ENCODE measurements at places on chromosomes 7 and 10.
A peak's percentile ranks its signal among the peaks of the same experiment; 100 is the strongest.

DNA sequence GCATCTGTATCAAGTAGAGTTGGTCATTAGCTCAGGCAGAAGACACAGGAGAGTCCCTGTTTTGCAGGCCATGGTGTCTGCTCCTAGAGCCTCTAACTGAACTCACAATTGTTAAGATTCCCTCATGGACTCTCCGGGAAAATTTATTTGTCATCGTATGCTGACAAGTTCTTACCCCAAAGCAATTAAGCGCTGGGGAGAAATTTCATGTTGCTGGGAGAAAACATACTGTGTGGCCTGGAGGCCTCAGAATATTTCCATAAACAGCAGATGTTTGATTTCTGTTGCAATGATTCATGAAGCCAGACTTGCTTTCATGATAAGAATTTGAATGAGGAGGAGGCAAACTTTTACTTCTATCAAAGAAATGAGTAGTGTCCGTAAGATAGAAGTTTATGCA lies 583.2 kb downstream of the GATA3 start:
- DNase-seq, result no peak

- DNase-seq, result no peak
Measured at GRCh38 chr10:118961436-118961835, 68.1 kb upstream of the NANOS1 start.

DNA sequence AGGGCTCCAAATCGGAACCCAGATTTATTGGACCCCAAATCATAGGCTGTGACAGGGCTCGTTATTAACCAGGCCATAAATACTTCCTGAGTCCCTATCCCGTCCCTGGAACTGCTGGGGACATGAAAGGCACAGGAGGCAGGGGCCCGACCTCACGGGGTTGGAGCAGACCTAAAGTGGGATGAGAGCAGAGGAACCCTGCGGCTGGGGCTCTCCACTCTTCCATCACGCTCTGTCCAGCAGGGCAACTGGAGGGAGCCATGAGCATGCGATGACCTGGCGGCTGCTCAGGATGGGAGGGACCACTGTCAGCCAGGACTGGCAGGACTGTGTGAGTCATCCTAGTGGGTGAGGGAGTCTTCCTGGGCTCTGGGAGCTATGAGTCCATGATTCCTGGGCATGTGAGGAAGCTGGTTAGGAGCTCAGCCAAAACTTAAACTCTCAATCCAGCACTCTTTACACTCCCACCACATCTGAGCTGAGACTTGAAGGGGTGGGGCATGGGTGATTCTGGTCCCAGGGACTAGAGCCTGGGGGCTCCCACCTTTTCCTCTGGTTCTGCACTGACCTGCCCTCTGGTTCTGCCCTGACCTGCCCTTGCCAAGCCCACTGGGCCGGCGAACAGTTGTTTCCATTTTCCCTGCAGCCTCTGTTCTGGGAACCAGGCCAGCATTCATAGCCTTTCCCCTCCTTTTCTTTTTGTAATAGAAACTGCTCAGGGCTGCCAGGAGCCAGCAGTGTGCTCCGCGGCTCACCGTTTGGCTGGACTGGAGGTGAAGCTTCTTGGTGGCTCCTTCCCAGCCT lies 47.1 kb downstream of the SYPL1 start:
- DNase-seq, result peak; percentile 97

DNA sequence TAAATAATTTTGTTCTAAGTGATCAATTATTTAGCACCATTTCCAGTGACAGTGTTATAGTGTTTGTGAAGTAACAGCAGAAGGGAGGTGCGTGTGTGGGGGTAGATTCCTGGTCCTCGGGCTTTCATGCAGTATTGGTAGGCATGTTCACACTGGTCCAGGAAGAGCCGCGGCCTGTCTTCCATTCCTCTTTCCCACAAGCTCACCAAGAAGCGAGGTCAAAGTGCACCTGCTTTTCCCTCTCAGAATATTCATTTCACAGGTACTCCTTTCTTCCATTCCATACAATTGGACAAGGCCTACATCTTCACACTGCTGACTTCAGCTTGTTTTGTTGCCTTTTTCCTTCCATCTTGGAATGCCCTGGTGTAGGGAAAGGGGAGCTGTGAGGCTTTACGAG lies 151.8 kb upstream of the CELF2 start:
- DNase-seq, result no peak

DNA sequence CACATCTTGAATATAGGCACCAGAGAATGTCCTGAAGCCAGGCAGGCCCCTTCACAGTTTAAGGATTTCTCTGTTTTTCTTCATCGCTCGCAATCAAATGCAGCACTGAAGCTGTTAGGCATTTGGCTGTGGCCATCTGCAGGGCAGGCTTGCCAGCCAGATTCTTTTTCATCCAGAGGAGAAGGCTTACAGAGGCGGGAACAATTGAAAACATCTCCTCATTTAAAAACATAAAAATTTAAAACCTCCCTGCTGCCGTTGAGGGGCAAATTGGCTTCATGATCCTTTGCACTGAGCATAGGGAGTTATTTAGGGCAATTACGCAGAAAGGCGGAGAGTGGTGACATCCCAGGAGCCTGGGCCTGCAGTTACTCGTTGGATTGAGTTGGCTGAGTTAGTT lies 500.0 kb downstream of the TYW1 start:
- no peak for DNase-seq

Data from sigmoid colon (tissue), 7 donors.